ENCODE measurements at places on chromosomes 3 and 15.

DNA sequence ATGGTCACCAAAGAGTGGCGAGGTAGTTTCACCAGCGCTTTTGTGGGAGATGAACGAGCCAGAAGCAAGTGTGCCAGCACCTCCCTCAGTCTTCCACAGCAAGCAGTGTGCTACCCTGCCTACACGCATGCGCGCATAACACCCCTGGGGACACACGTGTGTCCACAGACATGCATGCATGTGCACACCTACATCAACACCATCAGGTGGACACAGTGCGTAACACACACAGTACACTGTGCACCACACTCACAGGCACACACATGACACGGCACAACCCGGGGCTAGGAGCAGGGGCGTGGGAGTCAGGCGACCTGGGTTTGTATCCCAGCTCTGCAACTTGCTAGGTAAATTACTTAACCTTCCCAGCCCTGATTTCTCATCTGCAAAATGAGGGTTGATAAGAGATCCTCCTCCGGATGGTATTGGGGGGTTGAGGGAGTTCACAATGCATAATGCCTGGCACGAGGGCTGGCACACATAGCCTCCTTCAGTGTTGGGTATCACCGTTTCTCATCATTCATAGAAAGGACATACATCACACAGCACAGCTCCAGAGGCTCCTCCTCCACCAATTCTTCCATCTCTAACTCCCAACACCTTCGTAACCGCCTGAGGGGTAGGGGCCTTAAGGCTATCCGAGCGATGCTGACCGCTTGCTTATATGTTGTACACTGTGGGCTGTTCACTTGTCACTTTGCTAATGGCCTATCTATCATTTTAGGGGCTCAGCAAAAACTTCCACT lies 174.9 kb downstream of the SMAD6 start:
- no peak for DNase-seq

GRCh38 chr3:172550347-172550943 lies 27.2 kb upstream of the TNFSF10 start:
- peak; percentile 42 for DNase-seq

DNA sequence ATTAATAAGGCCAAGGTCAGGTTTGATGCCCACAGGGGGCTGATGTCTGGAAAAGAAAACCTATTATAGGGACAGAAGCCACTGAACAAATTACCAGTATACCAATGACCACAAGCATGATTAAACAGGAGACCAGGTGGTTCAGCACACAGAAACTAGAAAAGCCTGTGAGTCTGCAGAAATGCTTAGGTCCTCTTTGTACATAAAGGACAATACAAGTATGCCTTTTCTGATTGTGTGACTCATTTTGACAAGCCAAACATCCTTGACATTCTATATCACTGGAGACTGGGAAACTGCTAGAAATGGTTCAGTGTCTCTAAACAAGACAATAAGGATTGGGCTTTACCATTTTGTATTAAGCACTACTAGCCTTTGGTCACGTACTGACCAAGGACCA lies 113.2 kb upstream of the MYO5C start:
- DNase-seq, result no peak

DNA sequence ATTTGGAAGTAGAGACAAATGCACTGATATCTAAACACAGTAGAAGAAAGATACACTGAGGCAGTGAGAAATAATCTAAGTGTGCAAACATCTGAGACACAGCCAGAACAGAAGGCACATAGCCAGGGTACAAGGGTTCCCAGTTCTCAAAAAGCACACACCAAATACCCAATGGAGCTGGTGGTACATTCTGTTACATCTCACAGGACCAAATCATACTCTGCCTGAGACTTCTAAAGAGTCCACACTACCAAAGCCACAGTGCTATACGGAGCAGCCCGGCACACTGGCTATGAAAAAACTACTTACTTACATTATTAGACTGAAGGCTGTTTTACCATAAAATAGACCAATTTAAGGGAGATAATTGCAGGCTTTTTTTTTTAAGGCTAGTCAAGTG lies 19.3 kb downstream of the CLPX start:
- no peak for DNase-seq

GRCh38 chr15:37124331-37124730 lies 24.0 kb upstream of the MEIS2 start:
- DNase-seq, result no peak

DNA sequence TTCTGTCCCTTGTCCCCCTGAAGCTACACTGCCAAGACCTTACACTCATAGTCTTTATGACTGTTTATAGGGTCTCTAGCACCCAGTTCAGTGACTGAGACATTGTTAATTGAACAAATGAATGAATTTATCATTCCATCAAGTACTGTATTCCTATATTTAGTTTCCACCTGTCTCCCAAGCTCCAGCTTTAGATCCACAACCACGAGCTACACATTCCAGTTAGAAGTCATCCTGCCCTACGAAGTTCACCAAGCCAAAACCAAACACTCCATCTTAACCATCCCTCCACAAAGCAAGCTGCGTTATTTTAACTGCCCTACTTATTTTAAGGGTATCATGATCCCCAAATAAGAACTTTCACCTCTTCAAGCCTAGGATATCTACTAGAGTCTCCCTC lies 31.3 kb downstream of the TNIK start:
- no peak for DNase-seq

DNA sequence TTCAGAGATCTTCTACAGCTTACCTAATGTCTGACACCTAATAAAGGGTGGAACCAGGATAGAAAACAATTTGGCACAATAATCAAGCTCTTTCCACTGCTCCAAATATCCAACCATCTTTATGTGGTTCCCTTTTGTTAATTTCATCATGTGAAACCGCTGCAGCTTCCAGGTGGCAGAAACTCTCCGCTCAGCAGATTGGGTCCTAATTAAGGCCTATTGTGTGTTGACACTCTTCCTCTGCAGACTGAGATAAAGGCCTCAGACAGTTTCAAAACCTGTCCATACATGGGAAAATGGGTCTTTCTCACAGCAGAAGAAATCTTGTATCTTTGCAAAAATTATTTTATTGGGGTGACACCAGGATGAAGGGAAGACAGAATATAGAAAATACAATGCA lies 1002.4 kb upstream of the SEMA6D start:
- no peak for DNase-seq

DNA sequence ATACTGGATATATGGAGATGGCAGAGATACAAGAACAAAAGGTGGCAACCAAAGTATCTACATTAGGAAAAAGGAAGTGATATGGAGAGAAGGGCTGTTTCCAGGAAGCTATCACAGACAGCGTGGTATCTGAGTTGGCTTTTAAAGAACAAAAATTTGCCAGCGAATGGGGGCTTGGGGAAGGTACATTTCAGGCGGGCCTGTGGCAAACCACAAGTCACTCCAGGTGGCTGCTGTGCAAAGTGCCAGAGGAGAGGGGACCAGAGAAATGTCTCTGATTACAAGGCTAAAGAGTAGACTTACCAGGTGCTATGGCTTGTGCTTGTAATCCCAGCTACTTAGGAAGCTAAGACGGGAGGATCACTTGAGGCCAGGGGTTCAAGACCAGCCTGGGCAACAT lies 91.1 kb downstream of the MSL2 start:
- DNase-seq, result no peak

DNA sequence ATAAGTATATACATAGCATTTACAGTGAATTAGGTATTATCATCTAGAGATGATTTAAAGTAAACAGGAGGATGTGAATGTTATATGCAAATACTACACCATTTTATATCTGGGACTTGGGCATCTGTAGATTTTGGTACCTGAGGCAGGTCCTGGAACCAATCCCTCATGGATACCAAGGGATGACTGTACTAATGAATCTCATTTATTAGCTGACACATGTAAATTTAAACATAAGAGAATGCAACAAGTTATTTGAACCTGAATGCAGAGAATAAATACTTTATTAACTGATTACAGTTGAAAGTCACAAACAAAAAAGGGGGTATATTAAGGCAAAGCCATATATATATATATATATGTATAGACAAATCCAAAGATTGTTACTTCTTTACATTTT lies 23.1 kb upstream of the CMTM6 start:
- no peak for DNase-seq

DNA sequence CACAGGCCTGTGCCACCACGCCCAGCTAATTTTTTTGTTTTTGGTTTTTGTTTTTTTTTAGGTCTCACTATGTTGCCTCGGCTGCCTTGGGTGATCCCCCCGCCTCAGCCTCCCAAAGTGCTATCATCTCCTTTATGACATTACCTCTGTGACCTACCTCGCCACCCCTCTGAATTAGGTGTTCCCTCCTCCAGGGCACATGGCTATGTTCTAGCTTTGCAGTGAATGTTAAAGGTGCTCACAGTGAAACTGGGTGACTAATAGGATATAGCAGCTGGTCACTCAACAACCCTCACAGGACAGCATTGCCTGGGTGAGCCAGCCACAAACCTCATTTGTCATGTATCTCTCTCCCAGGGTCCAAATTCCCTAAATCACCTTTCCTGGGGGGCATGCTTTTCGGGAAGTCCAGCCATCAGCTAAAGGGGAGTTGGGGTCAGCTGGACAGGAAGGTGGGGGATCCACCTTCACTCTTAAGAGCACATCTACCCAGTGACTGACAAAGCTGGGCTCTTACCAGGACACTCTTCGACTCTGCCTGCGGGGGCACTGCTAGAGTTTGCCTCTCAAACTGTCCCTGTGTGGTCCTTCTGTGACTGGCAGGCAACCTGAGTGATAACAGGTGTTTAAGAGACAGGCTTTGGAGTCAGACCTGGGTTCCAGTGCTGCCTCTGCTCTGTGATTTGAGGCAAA lies 1.6 kb upstream of the TTLL3 start:
- peak; percentile 23 for DNase-seq

- no peak for DNase-seq
Observed at GRCh38 chr3:127552038-127552437, 38.5 kb downstream of the TPRA1 start.

DNA sequence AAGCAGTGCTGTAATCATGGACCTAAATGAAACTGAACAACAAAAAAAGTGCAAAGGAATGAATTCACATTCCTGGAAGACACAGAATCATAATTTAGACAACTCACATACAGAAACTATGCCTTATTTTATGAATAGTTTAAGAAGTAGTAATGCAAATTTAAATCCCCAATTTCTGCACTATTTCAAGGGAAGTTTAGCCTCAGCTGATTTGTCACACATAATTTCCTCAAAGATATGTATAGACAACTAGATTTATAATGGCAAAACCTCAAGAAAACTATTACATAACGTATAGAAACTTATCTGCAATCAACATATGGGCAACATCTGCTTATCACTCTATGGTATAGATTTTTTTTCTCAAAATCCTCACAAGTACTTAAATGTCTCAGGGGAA lies 7.8 kb upstream of the PTX3 start:
- DNase-seq, result no peak

DNA sequence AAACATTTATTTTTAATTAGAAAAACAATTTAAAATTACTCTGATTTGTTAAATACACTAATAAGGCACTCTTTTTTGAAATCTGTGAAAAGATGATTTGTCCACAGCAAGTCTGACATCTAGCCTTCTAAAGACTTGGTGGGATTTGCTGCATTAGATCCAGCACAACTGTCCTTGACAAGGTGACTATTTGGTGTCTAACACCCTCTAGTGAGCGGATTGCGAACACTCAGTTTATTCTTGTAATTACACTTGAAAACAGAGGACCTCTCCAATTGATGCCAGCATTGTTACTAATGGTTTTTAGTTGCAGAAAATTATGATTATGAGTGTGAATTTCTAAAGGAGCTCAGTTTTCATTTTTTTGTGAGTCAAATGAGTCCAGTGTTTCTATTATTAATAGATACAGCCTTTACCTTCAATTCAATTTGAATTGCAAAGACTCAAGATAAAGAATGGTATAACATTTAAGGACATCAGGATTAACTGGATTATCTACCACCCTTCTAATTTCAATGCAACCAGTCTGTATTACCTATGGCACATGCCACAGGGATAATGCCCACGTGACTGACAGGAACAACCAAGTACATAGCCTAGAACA lies 29.7 kb upstream of the STRIT1 start:
- no peak for DNase-seq

DNA sequence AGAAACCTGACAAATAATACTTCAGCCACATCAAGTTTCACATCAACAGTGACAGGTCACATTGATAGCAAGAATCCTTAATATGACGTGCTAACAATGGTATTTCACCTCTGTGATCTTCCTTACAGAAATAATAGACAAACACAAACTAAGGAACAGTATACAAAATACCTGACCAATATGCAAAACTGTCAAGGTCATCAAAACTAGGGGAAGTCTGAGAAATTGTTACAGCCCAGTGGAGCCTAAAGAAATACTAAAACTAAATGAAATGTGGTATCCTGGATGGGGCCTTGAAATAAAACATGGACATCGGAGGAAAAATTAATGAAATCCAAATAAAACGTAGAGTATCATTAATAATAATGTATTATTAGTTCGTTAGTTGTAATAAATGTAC lies 422.0 kb upstream of the ZNF385D start:
- DNase-seq, result no peak

DNA sequence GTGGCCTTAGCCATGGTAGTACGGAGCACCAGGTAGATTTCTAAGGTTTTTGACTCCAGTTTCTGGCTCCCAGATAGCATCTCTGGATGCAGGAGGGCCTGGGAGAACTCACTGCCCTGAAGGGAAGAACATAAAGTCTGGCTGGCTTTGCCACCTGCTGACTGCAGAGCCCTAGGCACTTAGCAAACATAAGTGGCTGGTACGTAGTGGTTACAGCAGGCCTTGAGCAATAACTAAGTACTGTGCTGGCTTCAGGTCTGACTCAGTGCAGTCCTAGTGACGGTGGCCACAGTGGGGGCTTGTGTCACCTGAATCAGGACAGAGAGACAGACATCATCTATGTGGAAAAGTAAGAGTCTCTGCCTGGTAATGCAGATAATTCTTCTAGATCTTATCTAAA lies 871.1 kb downstream of the PDCD6IP start:
- no peak for DNase-seq

DNA sequence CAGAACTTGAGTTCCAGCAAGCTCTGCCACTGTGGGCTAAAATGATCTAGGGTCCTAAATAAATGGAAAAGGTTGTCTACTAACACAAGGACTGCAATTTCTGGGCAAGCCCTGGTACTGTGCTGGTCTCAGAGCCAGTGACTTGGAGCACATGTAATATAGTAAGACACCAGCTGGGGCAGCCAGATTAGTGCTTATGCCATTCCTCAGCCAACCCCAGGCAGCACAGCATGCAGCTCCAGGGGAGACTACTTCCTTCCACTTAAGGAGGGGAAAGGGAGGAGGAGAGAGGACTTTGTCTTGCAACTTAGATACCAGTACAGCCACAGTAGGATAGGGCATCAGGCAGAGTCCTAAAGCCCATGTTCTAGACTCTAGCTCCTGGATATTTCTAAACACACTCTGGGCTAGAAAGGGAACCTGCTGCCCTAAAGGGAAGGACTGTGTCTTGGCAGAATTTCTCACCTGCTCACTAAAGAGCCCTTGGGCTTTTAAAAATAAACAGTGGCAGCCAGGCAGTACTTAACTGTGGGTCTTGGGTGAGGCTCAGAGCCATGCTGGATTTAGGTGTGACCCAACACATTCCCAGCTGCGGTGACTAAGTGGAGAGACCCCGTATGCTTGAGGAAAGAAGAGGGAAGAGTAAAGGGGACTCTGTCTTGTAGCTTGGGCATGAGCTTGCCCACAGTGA lies 223.7 kb upstream of the BCHE start:
- no peak for DNase-seq

Data from activated CD4-positive, alpha-beta T cell treated with anti-CD3 and anti-CD28 coated beads, Interleukin-2, amount 50 U/mL, for 24 hours (primary cell).